Renal cortex interstitium (tissue), 15 donors: ENCODE measurements at places on chromosomes 1 and 21. TPM values are rescaled to one million over a fixed set of nuclear protein-coding genes. Genes with fewer than 3 reads are reported as not detected.

GRCh38 chr21:38474124-38474523, 24.2 kb downstream of the ERG start:
- no peak for DNase-seq

TARBP1 gene
- 94.9 TPM for polyA plus RNA-seq

- DNase-seq: no peak
Observed at GRCh38 chr1:37482796-37483744, 8.7 kb downstream of the ZC3H12A start.

DNA sequence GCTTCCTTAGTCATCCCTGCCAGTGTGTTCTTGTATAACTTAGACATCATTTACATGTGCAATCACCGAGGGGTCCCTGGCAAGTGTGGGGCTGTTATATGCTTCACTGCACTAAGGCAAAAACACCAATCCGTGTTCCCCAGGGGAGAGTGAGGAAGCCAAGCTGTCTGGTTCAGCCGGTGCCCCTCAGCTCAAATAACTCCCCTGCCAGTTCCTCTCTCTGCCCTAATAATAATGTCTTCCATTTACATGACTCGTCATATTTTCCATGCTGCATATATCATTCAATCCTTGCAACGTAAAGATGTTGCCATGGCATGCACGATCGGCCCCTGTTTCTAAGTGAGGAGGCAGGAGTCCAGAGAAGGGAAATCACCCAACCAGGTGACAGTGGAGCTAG, 24.4 kb upstream of the NDC1 start:
- DNase-seq: no peak

CRYBG2 gene
- polyA plus RNA-seq: 1.1 TPM

- no peak for DNase-seq
Observed at GRCh38 chr1:239947801-239948200, 143.9 kb upstream of the FMN2 start.

DNA sequence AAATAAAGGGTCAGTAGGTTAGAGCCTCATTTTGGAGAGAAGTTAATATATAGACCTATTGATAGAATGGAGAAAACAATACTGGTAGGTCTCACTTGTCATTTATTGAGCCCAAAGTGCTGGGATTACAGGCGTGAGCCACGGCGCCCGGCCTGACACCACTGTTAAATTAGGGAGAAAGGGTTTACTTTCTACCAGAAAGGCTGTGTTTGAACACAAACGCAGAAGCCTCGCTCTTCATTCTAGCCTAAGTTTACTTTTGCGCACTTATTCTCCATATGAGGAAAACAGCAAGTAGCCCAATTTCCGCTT, 710 bp upstream of the PRPF3 start:
- DNase-seq: no peak

RASAL2 gene
- 18.7 TPM for polyA plus RNA-seq

DNA sequence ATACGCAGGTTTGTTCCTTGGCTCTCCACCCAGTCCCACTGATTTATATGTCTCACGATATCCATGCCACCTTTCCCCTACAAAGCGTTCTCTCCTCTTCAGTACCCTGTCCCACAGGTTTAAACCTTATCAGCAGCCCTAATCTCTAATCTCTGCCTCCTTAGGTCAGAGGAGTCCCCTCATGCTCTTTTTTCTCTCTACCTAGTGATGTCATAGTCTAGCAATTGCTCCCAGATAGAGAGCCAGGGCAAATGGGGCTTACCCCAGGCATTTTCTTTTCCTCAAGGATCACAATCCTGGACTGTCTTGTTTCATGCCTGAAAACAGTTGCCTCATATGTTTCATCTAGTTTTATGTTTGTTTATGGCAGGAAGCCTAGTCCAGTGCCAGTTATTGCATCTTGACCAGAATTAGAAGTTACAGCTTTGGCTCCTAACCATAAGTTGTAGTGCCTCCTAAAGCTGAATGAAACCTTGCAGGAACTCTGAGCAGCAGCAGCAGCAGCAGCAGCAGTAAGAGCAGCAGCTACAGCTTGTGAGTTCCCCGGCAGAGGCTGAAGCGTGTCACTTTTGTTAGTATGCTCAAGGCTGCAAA, 26.7 kb upstream of the TP53BP2 start:
- DNase-seq: no peak

DNA sequence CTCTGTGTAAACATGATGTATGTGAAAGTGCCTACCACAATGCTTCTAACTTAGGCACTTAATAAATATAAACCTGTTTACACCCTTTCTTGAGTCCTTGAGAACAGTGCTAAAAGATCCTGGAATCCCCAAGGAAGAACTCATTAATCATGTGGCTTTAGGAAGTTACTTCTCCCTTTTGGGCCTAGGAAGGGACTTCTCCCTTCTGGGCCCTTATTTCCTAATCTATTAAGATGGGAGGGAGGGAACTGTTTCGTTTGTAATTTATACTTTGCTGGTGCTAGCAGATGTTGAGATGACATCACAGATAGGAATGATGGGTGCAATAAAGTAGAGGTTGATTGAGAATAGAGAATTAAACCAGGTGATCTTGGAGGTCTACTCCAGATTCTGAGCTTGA, 1.2 kb downstream of the BTF3L4 start:
- DNase-seq: no peak

RAB25 gene
- 67.0 TPM for polyA plus RNA-seq

GRCh38 chr21:34844013-34844923, 175.5 kb downstream of the CLIC6 start:
- no peak for DNase-seq

DNA sequence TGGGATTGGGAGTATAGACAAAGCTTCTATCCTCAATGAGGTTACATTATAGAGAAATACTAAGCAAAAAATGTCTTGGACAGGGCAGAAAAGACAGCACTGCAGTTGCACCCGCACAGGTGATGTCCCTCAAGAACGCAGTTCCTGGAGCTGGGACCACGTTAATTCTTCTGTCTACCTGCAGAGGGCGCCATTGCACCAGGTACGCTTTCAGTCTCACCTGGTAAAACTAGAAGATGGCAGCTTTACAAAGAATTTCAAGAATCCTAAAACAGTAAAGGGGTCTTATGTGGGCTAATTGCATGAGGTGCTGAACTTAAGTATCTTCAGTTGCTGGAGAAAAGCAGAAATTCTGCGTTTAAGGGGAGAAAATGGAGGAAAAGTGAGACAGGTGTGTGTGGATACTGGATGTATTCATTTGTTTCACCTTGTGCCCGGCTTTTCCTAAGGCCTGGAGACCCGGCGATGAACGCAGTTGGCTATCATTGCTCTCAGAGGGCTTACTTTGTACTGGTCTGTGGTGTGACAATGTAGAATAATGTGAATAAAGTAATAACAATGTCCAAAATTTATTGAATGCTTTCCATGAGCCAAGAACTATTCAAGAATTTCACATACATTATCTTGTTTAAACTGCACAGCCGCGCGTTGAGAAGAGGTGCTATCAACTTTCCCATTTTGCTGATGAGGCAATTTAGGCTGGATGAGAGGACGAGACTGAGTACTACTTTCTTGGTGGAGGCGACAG, 276.3 kb upstream of the GREM2 start:
- DNase-seq: peak; percentile 23

GRCh38 chr1:109763646-109764415, at the start of gene EPS8L3:
TSS of gene EPS8L3 (minus strand) at chr1:109763923. CDS start at chr1:109761749, 2,174 bp downstream.
- DNase-seq: no peak

DNA sequence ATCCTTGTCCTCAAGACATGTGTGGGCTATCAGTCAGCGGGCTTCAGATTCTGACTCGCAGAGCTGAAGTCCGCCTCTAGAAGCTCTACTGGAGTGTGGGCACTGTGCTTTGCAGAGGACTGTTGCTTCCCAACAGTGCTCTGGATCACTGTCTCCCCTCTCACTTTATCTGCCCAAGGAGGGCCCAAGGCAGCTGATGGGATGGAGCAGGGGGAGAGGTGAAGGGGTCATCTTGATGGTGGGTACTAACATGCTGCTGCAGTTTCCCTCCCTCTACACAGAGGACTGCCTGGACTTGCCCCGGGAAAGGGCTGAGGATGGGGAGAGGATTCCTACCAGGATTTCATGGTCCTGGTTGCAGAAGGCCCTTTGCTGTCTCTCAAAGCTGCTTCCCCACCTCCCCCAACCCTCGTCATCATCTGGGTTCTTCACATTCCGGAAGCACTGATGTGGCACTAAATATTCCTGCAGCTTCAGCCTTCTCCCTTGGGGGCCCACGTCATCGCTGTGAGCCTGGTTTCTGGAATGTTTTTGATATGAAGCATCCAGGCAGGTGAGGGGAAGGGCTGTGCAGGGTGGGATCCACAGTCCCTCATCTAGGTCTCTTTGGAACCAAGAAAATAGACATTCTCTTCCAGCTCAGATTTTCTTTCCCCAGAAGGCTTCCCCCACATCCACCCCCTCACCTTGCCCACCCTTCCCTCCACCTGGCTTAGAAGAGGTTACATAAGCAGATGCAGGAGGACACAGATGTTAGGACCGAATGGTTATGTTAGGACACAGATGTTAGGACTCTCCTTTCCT, 23.2 kb downstream of the NUAK2 start:
- no peak for DNase-seq

ENAH gene
- polyA plus RNA-seq: 114 TPM

DNA sequence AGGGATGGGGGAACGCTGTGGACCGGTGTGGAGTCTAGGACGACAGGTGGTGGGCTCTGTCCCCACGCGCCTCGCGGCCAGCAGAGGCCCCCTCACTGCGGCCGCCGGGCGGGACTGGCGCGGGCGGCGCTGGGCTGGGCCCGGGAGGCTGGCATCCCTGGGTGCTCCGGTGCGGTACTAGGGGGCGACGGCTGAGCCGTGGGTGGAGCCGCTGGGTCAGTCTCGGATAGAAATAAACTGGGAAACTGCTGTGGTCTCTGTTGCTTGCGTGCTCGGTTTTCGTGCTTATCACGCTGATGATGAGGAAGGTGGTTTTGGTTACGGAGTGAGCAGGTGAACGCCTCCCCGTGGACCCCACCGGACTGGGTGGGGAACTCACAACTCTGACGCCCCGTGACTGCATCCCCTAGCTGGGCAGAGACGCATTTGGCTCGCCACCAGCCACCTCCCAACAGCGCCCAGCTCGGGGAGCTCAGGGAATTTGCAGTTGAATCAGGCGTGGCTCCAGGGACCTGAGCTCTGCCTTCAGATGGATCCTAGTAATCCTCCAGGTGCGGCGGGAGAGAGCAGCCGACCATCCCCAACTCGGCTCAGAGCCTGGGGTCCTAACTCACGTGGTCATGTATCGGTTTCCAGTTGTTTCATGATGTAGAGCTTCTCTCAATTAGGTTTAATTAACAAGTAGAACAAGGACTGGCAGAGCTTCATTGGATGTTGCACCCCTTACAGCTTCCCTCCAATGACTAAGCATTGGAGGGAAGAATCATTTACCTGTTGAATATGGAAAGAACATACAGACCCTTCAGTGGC, 32.1 kb downstream of the HSD17B7 start:
- no peak for DNase-seq

DNA sequence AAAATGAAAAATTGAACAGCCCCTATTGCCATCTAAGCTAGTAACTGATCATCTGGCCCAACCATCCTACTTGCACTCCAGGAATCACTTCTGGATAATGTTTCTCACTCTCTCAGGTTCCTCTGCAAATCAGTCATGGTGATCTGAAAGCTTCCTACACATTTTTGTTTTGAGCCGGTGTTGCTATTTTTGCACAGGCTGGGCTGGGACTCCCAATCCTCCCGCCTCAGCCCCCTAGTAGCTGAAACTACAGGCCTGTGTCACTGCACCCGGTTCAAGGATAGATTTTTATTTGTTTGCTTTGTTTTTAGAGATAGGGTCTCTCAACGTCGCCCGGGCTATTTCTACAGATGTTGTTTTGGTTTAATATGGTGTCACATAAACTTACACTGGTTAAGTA, 40.5 kb upstream of the HMCN1 start:
- DNase-seq: no peak

DNA sequence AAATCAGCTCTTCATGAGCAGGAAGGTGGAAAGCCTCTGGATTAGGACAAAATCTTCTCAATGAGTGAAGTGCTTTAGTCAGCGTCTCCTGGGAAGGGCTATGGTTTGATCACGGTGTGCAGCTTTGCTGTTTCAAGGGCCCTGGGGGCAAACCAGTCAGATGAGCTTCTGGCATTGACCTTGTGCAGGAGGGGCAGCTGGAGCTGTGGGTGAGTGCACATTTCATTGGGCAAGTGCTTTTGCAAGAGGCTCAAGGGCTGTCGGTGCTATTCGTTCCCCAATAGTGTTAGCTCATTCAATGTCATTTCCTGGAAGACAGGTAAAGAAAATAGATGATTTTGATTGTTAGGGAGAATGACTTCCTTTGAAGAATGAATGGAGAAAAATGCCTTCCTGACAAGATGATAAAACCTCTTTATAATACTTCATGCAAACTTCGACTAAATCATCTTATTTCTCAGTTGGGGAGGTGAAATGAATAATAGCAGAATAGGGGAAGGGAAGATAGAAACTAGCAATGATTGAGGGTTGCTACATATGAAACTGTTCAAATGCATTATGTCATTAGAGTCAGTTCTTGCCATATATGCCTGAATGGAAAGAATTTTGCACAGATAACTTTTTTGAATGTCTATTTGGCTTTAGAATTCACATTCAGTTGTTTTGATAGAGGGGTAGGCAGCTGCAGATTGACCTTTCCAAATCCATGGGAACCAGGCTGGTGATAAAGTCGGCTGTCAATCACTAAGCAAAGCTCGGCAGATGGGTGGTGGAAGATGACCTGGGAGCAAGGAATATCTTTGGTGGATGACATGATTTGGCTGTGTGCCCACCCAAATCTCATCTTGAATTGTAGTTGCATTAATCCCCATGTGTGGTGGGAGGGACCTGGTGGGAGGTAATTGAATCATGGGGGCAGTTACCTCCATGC, 12.9 kb upstream of the DISC1 start:
- DNase-seq: no peak

PLA2G2C gene
- 0.33 TPM for polyA plus RNA-seq

DNA sequence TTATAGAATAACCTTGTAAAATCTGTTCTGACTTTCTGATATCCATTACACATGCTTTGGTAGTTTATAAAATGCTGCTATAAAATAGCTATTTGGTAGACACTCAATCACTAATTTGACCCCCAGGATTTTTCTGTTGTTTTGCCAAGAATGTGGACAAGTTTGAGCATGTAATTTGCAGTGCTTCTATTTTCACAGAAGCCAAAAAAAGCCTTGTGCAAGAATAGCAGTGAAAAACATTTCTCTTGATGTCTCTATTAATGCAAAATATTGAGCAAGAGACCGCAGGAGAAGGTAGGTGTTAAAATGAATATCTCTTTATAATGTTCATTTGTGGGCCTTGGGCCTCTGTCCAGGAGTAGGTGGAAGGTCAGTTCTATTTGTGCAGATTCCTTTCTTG, 22.5 kb downstream of the MAP3K7CL start:
- DNase-seq: no peak

GRCh38 chr1:207876131-207876530, 34.8 kb downstream of the CD34 start:
- no peak for DNase-seq

DNA sequence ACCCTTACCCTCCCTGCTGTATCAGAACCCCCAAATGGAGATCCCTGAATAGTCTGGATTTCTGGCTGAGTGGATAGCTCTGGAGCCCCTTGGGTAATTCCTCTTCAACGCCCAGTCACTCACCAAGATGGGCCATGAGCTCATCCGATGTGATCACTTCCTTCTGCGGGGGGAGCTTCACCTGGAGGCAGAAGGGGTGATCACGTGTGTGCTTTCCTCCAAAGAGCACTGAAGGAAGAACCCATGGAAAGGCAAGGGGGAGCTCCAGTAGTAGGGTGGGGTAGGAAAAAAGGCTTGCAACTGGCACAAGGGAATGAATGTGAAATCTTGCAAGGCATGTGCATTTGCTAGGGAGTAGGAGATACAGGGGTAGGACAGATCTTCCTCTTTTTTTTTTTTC, 5.1 kb downstream of the MINDY1 start:
- no peak for DNase-seq

LCE1D gene
- not detected for polyA plus RNA-seq

- DNase-seq: no peak
Observed at GRCh38 chr21:35048183-35048601, 910 bp downstream of the RUNX1 start.

- DNase-seq: no peak
Observed at GRCh38 chr1:20847611-20848080, 60.5 kb upstream of the HP1BP3 start.
